Upper lobe of right lung (tissue), 1 donor: ENCODE measurements at places on chromosomes 2 and 18. TPM values are rescaled to one million over a fixed set of nuclear protein-coding genes. Genes with fewer than 3 reads are reported as not detected.

DNA sequence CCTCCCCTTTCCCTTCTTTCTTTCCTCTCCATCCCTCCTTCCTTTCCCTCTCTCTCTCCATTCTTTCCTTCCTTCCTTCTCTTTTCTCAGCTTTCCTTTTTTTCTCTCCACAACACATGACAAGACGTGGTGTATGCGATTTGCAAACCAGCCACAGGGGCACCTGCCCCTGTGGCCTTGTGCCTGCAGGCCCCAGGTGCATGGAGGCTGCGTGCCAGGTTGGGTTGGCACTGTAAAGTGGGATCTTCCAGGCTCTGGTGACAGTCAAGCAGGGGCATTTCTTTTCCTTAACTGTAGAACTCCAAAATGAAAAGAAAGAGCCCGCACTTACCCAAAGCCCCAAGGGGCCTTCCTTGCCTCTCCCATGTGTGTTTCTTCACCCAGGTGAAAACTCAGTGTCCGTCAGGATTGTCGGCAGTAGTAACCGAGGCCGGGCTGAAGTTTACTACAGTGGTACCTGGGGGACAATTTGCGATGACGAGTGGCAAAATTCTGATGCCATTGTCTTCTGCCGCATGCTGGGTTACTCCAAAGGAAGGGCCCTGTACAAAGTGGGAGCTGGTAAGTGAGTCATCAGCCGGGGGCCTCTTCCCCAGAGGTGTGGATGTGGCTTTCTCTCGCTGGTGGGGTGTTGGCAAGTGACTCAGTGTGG is 50.9 kb downstream of the MARCO start:
- DNase-seq = peak; percentile 20

GRCh38 chr18:10745219-10745618 is 219.4 kb downstream of the NAPG start:
- DNase-seq = no peak

Gene UNC50
- total RNA-seq = 53.4 TPM

DNA sequence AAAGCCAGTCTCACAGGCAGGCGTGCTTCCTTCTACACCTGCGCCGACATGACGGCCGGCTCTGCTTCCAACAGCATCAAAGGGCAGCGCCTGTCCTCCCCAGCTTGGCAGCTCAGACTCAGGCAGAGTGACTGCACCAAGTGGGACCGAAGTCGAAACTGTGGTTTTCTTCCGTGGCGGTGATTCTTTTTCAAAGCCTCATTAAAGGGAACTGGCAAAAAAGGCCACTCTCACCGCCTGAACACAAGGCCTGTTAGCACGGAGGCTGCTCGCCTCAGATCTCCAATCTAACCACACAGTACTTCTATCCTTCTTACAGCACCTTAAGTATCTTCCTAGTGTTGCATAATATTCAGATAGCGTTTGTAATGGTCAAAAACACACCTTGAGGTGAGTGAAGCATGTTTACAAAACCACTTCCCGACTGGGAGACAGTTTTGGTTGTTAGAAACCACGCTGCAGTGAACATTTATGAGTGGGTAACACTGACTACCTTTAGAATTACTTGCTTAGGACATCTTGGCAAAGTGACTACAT is 236.4 kb downstream of the HDAC4 start:
- peak; percentile 69 for DNase-seq

DNA sequence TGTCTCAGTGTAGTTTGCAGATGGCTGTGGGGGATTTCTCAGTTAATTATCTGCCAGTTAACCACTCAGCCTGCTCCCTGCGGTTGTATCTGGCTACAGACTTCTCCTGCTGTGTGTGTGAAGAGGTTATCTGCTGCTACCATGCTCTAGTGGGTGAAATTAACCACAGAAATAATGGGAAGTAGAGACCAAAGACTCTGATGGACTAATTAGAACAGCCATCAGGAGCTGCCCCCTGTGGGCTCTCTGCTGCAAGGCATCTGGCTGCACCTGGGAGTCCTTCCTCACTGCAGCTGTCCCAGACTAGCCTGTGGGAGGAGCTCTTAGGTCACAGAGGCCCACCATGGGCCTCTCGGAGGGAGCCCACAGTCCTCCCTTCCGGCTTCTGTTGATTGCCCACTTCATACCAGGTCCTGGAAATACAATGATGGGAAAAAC is 66.6 kb downstream of the CTIF start:
- DNase-seq = no peak

GRCh38 chr2:20524412-20525040 is 77.7 kb downstream of the RHOB start:
- no peak for DNase-seq

- DNase-seq = no peak
Measured at GRCh38 chr18:25189391-25190185, 162.4 kb downstream of the ZNF521 start.

DNA sequence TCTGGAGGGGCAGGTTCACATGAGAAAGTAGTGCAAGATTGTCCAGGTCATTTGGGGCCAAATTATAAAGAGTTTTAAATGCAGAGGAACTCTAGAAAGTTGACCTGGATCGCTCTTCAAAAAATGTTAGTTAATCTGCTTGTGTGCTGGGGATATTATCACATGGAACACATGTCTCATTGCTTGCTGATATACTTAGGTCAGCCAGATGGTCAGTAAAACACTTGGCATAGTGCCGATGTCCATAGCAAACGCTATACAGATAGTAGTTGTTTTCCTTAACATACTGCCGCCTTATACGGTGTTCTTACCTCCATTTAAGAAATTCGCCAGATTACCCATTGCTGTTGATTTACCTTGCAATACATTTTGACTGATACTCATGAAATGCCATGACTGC is 103.4 kb upstream of the CWC22 start:
- DNase-seq = no peak

DNA sequence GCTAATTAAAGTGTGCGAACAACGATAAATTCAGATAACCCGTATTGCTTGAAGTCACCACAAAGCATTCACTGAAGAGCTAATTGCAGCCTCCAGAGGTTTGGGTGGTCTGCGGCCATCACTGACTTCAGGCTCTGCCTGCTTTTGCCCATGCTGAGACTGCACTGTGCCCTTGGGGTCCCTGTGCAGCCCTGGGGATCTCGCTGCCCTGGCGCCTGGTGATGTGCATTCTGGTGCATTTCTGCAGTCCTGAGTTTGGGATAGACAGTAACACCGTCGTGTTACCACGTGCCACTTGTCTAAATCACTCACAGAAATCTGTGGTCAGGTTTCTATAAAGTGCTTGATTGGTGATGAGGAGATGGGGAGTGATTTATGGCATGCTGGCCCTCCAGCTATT is 27.6 kb downstream of the LDLRAD4 start:
- DNase-seq = peak; percentile 30

GRCh38 chr2:70367722-70368323 is 66.0 kb upstream of the FAM136A start:
- DNase-seq = no peak

Gene EFR3B
- total RNA-seq = 10.7 TPM

DNA sequence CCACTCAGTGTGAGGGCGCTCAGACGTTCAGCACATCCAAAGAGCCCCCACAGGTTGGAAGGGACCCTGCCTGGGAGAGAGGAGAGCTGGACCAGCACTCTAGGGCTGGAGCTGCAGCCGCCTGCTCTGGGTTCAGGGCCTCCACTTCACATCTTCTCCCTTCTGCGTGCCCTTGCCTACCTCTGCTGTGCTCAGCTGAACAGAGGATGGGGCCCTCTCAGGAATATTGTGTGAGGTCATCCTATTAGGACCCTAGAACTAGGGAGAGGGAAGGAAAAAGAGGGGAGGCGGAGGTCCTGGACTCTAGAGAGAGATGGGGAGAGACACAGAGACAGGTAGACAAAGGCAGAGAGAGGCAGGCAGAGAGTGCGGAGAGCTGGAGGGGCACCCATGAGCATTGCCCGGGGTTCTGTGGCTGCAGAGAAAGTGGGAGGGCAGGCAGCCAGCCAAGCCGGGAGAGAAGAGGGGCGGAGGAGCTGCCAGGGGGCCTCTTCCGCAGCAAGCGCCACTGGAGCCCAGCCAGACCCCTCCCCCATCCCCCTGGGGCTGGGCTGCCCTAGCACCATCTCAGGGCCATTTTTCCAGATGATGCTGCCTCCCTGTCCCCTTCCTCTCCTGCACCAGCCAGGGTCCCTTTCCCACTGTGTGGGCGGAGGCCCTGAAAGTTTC is 8.3 kb upstream of the TNS1 start:
- DNase-seq = no peak

Gene ABCG8
- not detected for total RNA-seq

DNA sequence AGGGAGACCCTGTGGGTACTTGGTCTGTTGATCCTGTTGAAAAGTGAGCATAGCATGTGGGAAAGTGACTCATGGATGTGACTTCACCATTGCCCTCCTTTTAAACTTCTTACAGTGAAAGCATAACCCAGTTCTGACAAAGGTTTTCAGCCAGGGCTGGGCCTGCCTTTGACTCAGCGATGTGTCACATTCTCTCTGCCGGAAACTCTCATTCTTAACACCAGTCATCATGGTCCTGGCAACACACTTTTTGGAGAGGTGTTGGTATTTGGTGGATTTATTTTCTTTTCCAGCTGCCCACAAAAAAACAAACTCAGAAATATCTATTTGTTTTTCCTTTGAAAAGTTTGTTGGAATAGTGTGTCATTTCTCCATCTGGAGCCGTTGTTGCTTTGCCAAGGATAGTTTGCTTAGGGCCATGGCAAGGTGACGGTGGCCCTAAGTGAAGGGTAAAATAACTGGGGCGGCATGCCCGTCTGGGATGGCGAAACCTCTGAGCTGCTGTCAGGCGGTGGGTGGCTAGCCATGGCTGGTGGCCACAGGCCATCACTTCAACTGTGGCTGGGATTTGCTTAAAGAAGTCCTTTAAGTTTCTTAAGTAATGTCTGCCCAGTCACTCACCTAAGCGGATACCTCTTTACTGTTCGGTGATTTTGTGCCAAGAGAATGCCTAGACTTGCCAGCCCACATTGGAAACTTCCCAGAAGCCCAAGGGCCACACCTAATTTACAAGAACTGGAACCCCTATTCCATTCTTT is 123.3 kb downstream of the LTBP1 start:
- DNase-seq = no peak

GRCh38 chr2:8656160-8656641 is 25.7 kb upstream of the ID2 start:
- DNase-seq = no peak

Gene SAG
- not detected for total RNA-seq

Gene IL36RN
- total RNA-seq = not detected

DNA sequence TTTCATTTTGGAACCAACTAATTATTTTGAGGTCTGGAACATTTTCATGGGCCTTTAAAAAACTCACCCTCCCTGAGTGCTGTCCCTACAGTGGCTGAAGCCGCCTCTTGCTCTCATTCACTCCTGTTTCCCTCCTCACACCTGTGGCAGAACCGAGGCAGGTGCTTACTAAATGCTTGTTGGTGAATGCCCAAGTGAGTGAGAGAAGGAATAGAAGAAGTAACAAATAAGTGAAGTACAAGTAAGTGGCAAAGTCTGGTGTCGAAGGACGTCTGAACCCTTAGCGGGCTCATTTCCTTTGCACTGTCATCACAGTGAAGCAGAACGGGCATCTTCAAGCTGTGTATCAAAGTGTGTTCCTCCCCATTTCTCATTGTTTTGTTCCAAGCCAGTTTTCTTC is 135.2 kb downstream of the RHBDD1 start:
- no peak for DNase-seq

Gene DSG4
- total RNA-seq = not detected

GRCh38 chr2:38438883-38439612 is 62.0 kb upstream of the ATL2 start:
- no peak for DNase-seq

DNA sequence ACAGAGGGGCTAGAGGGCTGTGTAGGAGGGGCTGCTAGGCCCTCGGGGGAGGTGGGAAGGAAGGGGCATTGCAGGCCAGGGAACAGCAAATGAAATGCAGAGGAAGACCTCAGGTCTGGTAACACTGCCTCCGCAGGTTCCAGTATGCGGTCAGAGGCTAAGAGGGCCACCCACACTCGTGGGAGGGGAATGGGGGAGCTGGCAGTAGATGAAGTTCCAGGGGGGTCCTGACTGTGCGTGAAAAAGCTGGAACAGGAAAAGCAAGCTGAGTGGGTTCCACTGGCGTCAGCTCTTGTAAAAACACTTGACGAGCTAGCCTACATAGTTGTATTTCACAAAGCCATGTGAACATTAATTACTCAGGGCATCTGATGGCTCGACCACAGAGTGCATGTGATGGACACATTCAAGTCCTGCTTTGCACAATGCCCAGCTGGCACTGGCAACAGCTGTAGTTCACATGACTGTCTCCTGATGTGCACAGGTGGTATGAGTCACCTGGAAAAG is 29.0 kb upstream of the PTPN4 start:
- peak; percentile 80 for DNase-seq

DNA sequence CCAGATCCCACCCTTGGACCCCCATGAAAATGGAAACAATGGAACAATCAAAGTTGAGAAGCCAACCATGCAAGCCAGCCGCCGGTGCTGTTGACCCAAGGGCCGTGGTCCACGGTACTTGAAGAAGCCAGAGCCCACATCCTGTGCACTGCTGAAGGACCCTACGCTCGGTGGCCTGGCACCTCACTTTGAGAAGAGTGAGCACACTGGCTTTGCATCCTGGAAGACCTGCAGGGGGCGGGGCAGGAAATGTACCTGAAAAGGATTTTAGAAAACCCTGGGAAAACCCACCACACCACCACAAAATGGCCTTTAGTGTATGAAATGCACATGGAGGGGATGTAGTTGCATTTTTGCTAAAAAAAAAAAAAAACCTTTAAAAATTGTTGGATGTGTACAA is 26.5 kb upstream of the TXNDC2 start:
- no peak for DNase-seq

GRCh38 chr2:114579542-114579941 is 137.1 kb downstream of the DPP10 start:
- no peak for DNase-seq

Gene SCG2
- total RNA-seq = 0.61 TPM

GRCh38 chr2:18684206-18685038 is 95.1 kb upstream of the NT5C1B start:
- DNase-seq = no peak

DNA sequence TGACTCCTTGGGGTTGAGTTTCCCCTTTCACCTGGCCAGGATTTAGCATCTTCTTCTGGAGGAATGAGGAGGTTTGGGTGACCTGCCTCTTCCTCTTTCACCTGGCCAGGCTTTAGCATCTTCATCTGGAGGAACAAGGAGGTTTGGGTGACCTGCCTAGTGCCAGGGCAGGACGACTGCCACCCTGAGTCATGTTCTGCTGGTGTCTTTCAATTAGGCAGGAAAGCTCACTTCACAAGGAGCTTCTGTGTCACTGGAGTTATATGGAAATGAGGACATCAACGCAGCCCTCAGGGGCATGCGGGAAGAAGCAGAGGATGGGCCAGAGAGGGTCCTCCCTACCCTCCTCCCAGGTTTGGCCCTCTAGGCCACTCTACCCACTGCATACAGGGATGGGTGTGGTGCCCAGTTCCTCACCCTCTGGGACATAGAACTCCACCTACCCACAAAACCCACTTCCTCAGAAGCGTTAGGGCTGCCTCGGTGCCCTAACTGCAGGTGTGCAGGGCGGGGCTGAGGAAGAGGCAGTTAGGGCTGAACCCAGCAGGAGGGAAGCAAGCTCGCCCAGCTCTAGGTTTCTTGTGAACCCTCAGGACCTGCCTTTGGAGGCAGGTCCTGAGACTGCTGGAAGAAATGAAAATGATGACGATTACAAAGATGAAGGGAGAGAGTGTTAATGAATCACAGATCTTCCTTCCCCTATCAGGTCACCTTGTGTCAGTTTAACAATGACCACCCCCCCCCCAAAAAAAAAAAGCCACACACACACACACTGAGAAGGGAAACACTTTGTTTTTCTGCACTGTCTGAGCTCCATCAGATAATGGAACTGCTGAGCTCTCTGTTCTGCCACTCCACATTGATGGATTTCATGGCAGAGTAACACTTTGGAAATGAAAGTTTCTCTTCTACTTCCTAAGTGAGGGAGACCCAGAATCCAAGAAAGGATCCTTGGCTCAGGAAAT is 71.0 kb downstream of the ARL4C start:
- no peak for DNase-seq

GRCh38 chr2:8118940-8119781 is 562.7 kb upstream of the ID2 start:
- DNase-seq = no peak

Gene ANKRD53
- 0.38 TPM for total RNA-seq
